ENCODE measurements at places on chromosomes 2 and 18.

DNA sequence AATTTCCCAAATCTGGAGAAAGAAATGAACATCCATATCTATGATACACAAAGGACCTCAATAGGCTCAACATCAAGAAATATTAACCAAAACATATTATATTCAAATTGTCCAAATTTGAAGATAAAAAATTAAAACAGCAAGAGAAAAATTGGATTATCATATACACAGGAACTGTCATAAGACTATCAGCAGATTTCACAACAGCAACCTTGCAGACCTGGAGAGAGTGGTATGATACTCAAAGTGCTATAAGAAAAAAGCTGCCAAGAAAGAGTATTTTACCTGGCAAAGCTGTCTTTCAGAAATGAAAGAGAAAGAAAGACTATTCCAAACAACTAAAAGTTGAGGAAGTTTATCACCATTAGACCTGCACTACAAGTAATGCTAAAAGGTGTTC, 711.9 kb upstream of the RAB6C start:
- no peak for DNase-seq

GRCh38 chr18:363301-364085, 95.6 kb upstream of the THOC1 start:
- no peak for DNase-seq

GRCh38 chr2:220263300-220263699, 635.9 kb downstream of the SLC4A3 start:
- DNase-seq: no peak

GRCh38 chr2:239429473-239430350, 28.9 kb upstream of the HDAC4 start:
- no peak for DNase-seq

GRCh38 chr2:219159771-219160185, 837 bp downstream of the NHEJ1 start:
- no peak for DNase-seq

- DNase-seq: no peak
Measured at GRCh38 chr2:168744844-168745243, 57.6 kb upstream of the NOSTRIN start.

DNA sequence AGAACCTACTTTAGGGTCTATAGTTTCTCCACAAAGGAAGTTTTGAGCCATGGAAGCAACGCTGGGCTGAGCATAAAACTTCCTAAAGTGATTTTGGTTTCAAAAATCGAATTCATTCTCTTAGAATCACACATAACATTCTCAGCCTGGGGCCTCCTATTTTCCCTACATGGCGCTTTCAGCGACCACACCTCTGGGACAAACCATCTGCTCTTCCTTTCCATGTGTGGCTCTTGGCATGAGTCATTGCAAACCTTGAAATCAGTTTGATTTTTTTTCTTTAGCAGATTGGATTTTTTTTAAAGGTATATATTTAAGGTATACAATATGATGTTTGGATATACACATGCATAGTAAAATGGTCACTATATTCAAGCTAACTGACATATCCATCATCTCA, 72.5 kb upstream of the APCDD1 start:
- DNase-seq: no peak

GRCh38 chr2:181309586-181309985, 147.6 kb upstream of the ITGA4 start:
- DNase-seq: no peak

DNA sequence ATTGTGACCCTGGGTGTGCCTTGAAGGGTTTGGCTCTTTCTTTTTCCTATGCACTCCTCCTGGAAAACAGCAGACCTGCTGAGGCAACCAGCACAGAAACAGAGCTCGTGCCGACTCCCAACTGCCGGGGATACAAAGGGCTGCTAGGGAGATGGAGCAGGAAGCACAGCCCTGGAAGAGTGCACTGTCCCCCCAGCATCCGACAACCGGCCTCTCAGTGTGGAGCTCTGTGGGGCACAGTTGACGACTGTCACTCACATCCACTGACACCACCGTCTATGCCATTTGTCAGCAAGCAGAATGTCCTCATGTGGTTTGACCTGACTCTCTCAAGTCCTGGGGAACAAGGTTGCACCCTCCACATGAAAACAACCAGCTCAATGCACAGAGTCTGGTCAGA, 290.4 kb downstream of the TNS1 start:
- no peak for DNase-seq

DNA sequence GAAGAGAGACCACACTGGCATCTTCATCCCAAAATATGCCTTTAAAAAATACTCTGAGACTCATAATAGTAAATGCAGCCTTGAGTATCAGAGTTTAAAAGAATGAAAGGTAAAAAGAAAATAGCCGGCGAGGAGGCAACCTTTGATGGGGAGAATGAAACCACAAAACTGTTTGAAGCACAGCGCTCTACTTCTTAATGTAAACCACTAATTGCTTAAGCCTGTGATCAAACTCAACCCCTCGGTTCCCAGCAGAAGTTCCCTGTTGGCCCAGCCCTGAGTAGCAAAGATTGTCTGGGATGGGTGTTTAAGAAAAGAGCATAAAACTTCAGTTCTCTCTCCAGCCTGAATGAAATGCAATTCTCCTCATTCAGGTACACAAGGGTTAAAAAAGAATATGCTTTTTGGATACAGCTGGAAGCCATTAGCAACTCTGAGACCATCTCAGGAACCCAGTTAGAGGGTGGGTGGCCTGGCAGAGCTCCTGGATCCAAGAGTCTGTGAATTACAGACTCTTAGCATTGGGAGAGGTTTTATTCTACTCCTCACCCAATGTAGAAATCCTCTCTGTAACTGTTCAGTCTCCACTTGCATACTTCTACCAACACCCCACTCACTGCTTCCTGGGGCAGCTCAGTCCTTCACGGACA, 44.8 kb downstream of the VIT start:
- DNase-seq: no peak

DNA sequence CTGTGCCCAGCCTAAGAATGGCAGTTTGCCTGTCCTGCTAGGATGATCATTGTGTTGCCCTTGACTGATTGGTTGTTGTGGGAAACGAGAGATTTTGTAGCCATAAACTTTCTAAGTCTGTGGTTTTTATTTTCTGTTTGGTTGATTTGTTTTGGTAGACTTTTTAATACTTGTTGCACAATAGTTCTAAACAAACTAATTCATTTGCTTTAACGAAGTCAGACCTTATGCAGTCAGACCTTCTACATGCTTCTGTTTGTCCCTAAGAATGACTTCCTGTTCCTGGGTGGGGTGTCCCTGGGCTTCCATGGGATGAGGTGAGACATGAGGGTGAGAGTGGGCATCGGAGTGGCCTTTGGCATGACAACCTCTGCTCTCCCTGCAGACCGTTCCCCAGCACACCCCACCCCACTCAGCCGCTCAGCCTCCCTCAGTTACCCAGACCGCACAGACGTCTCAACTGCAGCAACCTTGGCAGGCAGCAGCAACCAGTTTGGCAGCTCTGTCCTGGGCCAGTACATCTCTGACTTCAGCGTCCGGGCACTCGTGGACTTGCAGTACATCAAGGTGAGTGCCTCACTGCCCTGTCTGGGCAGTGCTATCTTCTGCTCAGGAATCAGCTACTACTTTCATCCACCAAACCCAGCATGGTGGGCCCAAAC, 7.8 kb upstream of the CNNM3 start:
- DNase-seq: no peak

- no peak for DNase-seq
Measured at GRCh38 chr18:63617049-63617914, 26.8 kb downstream of the SERPINB4 start.

DNA sequence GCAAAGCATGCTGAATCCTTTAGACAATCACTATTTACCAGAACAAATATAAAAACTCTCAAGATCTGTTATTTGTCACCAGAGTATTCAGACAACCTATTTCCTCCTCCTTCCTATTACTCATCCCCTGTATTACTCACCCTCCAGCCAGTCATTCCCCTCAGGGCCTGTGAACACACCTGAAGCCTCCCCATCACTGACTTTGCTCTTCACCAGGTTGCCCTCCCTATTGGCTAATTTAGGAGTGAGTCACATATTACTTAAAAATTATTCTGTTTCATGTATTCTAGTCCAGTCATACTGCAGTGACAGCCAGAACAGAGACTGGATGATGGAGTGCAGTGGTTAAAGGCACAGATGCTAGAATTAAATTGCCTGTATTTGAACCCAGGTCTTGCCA, 3.7 kb upstream of the ATG16L1 start:
- peak; percentile 28 for DNase-seq

DNA sequence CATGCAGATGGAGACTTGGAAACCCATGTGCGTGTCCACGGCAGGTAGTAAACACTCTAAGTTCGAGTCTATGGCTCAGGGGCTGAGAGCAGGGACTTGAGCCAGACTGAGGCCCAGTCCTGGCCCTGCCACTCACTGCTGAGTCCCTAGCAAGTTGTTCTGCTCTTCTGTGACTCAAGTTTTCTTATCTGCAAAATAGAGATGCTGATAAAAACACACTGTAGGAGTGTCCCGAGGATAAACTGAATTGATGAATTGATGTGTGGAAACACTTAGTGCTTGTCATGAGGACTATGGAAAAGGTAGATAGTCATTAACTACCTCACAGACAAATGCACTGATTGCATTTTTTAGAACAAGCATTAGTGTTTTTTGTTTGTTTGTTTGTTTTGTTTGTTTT, 73.2 kb downstream of the BOLA3 start:
- no peak for DNase-seq
